Retinal pigment epithelial cell (primary cell): ENCODE measurements at places on chromosomes 2 and 18.

GRCh38 chr2:198749364-198749763, 708.4 kb downstream of the SATB2 start:
- DNase-seq, result no peak

DNA sequence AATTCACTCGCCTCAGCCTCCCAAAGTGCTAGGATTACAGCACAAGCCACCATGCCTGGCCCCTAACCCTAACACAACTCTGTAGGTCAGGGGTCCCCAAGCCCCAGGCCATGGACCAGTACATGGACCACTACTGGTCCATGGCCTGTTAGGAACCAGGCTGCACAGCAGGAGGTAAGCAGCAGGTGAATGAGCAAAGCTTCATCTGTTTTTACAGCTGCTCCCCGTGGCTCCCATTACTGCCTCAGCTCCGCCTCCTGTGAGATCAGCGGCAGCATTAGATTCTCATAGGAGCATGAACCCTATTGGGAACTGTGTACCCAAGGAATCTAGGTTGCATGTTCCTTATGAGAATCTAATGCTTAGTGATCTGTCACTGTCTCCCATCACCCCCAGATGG, 201.7 kb downstream of the NRP2 start:
- DNase-seq, result no peak

DNA sequence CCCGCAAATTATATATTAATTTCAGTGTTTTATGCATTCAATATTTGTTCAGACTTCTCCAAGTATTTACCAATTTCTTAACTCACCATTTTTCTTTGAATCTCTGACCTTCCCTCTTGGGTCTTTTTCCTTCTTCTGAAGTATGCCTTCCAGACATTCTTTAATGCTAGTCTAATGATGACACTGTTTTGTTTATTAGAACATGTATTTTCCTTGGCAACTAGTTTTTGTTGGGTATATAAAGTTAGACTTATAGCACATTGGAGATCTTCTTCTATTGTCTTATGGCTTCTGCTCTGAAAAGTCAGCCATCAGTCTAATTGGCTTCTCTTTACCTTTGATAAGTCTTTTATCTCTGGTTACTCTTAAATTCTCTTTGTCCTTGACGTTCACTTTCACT, 423.2 kb upstream of the NRP2 start:
- DNase-seq, result no peak

DNA sequence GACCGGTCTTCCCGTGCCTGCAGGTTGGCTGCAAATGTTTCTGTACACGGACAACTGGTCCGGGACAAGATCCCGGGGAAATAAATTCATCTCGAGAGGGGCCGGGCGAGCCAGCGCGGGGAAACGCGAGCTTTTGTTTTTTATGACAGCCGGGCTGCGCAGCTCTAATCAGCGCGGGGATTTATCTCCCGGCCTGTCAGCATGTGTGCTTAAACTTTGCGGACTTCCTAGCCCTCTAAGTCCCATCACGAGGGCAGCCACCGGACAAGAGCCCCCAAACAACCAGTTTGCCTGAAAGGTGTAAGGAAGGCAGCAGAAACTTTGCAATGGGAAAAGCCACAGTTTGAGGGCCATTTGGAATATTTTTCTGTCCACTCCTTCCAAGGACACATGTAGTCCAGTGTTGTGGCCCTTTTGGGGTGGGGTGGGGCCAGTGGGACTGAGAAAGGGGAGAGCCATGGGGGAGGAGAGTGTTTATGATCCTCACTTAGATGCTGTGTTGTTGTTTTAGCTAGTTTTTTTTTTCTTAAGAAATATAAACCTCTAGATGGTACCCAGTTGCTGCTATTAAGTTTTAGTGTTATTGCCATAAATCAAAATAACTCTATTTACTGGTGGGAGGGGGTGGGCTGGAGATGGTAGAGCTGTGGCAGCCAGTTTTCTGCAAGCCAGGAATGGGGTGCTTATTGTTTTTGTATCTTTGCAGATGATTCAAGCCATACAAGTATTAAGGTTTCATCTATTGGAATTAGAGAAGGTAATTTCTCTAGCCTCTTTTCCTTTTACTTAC, 6.0 kb downstream of the MEIS1 start:
- no peak for DNase-seq

DNA sequence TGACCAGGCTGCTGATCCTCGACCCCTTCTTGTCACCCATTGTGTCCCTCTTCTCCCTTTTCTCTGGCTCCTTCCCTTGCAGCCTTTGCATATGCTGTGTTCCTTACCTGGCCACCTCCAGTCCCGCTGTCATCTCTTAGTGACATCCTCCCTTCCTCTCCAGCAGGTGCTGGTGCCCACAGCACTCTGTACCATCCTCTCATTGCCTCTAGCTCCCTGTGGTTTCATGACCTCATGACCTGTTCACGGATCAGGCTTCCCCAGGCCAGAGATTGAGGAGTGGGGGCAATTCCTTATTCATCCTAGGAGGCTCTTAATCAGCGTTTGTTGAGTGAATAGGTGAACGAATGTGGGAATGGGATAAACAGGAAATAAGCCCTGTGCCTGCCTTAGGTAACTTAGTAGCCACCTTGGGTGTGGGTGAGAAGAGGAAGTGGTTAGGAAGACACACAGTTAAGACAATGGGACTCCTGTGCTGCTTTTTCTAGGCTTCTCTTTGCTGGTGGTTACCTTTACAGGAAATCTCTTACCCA, 35.5 kb downstream of the ITGA6 start:
- DNase-seq, result no peak

DNA sequence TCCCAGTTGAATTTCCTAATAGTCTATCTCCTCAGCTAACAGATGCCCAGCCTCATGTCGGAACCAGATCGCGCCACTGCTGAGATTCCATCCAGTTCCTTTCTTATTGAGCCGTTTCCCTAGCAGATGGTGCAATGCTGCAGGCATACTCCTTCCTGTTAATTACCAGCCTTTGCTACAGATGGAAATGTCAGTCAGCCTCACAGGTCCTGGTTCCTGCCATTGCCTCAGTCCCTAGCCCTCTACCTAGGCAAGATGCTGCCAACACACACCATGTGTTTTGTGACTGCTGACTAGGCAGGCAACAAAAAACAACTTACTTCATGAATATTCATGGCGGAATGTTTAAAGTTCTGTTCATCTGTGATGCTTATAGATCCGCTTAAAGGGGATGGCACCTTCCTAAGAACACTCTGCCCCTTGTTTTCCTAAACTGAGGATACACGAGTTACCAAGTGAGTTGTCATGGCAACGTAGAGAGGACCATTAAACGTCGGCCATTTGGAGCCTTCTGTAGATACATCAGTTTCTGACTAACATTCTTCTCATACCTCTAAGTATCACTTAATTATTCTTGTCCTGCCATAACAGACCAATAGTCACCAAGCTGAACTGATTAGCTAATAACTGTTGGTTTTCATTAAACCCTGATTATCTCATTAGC, 749.5 kb downstream of the RNF144A start:
- DNase-seq, result no peak

DNA sequence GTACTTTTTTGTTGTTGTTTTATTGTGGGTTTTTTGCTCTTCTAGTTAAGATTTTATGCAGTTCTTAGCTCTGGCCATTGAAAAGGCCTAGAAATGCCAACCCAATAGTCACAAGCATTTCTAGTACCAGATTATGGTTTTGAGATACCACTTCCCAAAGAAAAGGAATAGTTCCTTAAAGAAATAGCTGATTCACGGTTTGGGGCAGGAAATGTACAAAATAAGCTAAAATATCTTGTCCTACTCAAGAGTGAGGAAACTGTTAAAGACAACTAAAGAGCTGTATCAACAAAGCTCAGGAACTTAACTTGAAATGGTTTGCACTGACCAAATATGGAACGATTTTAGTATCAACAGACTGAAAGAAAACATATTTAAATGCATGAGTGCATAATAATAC, 35.4 kb downstream of the PGAP1 start:
- DNase-seq, result no peak

- DNase-seq, result peak; percentile 7
Measured at GRCh38 chr2:105287692-105288091, 41.8 kb downstream of the TGFBRAP1 start.

- DNase-seq, result peak; percentile 17
Measured at GRCh38 chr18:23406271-23406787, 46.8 kb upstream of the RIOK3 start.

DNA sequence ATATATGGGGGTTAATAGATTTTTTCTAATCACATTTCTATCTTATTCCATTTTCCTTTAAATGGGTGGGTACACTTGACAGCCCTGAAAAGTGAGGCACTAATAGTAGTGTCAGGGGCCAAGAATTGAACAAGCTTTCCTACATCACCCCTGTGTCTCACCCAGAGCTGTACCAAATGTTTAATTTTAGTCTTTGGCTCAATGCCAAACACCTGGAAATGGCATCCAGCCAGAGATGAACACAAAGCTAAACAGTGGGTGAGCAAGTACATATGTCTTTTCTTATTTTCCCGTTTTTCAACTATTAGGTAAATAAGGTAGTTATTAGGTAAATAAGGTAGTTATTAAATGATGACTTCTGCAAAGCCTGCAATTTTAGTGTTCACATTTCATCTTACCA, 276.3 kb upstream of the ERBB4 start:
- no peak for DNase-seq

- no peak for DNase-seq
Measured at GRCh38 chr2:232038251-232038880, 76.9 kb downstream of the DIS3L2 start.

DNA sequence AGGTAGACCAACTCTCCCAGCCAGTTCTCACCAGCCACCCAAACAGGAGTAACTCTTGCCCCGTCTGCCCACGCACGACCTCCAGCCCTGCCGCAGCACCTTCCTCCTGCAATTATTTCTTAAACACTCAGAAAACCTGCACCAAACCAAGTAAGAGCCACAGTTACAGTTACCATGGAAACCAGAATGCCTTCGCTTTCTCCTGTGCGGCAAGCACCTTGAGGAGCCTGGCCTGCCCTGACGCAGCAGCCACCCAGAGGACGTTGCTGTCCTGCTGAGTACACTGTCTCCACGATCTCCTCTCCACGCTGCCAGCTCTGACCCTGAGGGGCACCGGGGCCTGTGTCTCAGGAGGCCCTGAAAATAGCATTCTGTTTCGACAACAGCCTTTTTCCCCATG, 94.3 kb upstream of the SMIM21 start:
- DNase-seq, result no peak

DNA sequence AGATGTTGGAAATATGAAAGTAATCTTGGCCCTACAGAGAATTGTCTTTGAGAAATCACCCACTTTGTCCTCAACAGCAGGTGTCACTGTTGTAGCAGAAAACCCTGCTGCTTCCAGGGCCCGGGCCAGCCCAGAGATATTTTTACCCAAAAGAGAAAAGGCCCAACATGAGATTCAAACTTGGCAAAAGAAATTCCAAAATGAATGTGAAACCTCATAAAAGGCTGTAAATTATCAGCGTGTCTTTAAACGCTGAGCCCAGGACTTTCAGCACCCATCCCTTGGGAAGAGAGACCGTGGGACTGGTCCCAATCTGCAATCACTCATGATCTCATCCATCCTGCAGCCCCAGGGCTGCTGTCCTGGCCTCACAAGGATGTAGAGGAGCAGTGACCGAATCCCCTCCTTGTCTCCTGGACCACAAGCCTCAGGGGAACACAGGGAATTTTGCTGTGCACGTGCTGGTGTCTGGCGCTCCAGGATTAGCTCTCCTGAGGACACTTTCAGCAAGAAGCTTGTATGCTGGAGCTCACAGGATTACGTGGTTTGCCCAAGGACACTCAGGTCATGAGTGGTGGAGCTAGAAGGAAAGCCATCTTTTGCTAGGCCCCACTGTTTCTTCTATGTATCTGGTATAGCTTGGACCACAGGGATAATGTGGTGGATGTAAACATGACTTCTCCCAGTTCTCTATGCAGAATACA, 202.1 kb downstream of the RNF144A start:
- no peak for DNase-seq

GRCh38 chr2:178796079-178796677, 11.0 kb downstream of the TTN start:
- DNase-seq, result peak; percentile 15

DNA sequence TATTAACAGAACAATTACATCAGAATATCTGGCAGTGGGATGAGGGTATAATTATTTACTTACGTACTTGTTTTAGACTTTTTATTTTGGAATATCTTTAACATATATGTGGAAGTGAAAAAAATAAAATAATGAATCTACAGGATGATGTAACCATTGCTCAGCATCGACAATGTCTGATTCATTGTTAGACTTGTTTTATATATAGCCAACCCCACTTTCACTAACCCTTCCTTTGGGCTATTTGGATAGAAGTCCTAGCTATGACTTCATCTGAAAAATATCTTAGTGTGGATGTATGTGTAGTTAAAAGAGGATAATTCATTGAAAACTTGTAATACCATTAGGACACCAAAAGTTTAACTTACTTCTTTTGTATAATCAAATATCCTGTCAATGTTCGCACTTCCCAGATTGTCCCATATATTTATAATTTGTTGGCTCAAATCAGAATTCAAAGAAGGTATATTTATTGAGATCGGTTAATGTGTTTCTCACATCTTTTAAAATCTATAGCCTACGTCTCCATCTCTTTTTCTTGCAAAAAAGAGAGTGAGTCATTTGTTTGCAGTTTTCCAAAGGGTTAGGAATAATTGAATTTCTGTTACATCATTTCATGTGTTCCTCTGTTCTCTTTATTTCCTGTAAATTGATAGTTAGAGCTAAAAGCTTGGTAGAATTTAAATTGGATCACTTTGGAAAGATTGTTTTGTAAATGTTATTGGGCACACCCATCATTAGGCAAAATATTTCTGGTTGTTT, 506.1 kb upstream of the FAM98A start:
- DNase-seq, result no peak

DNA sequence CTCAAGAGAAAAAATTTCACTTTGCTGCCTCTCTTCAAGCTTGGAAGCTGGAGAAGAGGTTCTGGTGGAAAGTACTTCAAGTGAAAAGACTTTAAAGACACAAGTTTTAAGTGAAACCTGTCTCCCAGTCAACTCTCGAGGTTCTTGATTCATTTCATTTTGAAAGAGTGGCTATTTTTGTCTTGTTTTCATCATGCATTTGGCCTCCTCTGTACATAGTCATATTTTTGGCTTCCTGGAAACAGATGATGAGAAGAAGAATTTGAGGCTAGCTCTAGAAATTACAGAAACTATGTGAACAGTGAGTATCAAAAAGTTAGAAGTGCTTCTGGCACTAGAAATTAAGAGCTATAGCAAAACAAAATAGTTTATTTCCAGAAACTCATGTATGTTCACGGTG, 124.8 kb downstream of the DTNA start:
- DNase-seq, result no peak

DNA sequence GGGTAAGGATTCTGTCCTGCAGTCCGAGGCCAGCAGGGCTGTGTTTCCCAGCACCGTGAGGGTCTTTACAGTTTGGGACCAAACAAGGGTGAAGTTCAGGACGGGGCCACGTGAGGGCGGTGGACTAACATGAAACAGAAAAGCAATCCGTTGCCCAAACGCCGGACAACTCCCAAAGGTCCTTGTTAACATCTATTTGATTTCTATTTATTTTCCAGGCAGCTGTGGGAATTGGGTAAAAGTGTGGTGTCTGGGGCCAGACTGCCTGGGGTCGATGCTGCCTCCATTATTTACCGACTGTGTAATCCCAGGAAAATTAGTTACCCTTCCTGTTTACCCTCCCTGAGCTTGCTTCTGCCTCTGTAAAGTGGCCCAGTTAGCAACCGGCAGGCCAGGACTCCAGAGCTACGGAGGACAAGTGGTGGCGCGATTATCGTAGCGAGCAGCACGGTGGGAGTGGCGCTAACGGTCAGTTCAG, 66.3 kb upstream of the TCF7L1 start:
- peak; percentile 52 for DNase-seq
